Left lobe of liver (tissue), 2 donors: ENCODE measurements at places on chromosomes 5 and 9.
A peak's percentile ranks its signal among the peaks of the same experiment; 100 is the strongest.

DNA sequence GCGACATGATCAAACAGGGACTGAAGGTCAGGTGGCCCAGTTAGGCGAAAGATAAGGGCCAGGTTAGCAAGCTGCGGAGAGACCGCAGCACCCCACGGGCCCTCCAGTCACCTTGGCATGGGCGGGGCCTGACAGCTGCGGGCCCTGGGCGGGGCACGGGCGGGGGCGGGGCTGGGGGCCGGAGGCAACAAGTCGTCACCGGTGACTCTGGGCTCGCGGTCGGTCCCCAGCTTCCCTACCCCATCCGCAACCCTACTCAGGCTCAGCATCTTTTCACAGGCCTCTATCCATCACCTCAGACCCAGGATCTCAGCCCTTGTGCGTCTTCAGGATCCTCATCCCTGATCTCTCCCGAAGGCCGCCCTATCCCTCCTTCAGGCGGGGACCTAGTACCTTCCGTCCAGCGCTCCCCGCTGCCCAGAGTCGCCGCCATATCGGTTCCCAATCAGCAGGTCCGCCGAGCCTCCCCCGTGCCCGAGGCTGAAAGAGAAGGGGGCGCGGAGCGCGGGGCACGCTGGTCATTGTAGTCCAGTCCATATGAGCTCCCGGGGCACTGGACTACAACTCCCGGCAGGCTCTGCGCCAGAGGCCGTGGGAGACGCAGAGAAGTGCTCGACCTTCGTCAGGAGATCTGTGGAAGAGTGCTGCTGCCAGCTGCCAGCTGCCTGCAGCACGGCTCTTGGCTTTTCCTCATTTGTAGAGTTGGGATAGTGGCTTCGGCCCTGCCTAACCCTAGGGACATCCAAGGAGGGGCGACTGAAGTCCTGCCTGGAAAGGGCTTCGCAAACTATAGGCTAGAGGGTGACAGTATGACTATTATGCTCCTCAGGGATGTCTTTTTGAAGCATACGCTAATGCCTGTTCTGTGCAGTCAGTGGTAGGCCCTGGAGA lies at the start of gene DNAJC18:
Gene DNAJC18 (minus strand): TSS at position 513 of the 891 bp plus-strand sequence. CDS start 80 bp downstream, at position 433.
- DNase-seq: peak; percentile 85

DNA sequence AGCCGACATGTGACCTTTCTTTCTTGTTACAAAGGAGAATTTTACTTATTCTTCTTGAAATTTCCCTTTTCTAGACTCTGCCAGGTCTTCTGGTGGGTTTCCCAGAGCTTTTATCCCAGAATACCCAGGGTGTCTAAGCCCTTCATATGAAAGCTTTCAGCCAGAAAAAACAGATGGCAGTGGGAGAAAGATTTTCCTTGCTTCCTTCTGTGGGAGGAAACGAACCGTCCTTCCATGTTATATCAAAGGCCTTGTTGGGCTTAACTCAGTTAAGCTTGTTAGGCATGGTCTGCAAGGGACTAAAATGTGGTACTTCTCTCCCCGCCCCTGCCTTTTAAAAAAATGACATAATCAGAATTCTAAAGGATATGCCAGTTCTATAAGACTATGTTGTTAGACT lies 47.5 kb downstream of the SPATA31D1 start:
- no peak for DNase-seq

GRCh38 chr9:84101964-84102632 lies 121.5 kb downstream of the RMI1 start:
- DNase-seq: no peak

DNA sequence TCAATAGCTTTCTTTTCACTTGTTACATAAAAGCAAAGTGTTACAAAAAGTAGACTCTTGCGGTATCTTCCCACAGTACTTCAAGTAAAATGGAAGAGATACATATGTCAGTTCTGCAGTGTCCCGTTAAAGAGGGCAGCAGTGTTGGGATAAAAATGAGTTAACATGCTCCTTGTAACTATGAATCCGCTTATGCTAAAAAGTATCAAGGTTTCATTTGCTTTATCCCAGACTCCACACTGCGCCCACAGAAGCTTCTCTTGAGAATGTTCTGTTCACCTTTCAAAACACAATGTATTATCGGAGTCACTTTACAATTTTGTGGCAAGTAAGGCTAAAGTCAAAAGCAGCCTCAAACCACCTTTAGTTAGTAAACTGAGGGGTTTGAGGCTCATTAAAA lies 790 bp downstream of the PTAR1 start:
- no peak for DNase-seq

- DNase-seq: no peak
Measured at GRCh38 chr5:15222156-15222555, 277.8 kb upstream of the FBXL7 start.

DNA sequence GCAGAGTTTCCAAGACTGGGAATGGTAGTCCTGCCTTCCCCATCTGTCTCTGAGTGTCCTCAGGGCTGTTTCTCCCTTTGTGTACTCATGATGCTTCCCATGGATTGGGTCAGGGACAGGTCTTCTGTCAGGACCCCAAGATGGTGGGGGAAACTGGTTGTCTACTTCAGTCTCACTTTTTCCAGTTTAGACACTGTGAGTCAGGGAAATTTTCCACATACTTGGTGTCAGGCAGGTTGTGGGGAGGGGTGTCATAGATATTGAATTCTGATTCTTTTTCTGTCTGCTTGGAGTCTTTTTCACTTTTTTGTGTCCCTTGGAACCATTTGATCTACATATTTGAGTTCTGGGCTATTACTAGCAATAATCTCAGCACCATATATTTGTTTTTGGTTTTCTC lies 10.3 kb downstream of the POLK start:
- DNase-seq: no peak

- DNase-seq: no peak
Measured at GRCh38 chr5:170809551-170809950, 26.0 kb downstream of the GABRP start.
